ENCODE measurements at places on chromosomes 16 and 17.

DNA sequence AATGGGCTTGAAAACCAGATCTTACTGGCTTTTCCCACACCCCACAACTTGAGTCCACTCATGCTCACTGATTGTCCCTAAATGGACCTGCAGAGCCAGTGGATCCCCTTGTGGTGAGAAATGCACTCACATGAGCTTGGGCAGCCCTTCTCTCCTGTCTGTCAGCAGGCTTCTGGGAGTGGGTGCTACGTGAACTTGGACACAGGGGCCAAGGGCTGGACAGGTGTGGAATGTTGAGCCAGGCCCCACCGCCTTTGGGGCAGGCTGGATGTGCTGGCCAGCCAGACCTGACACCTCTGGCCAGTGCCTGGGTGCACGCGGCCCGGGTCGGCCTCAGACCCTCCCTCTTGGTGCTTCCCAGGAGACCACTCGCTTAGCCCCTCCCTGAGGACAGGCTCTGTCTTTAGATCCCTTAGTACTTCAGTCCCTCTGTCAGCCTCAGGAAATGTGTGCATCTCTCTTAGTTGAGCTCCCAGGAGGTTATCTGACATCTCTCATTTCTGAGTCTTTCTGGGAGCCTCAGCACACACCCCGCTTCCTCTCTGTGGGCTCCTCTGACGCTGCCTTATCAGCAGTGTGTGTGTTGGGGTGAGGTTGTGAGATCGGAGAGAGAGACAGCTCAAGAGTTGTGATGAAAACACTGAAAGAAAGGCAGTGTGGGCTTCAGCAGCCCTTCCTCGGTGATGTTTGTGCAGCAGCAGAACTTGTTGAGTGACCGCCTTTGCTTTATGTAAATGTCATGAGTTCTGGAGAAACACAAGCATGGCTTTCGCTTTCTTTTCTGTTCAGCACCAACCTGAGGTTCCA is 117.0 kb downstream of the RAB11FIP4 start:
- no peak for DNase-seq

DNA sequence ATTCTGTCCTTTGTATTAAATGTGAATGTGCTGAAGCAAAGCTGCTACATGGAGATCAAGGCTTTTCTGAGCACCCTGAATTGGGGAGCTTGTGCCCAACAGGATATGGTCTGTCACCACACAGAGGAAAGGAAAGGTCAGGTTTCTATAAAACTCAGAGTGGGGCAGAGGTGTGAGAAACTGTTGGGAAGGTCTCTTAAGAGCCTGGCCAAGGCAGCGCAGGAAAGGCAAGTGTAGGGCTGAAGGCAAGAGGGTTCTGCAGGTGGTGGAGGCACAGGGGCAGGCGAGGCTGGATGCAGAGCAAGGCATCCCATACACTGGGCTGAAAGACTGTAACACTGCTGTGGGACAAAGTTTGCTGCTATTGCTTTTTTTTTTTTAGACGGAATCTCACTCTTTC is 8.1 kb downstream of the COX6A2 start:
- no peak for DNase-seq

- DNase-seq, result no peak
Measured at GRCh38 chr16:72243621-72244020, 71.7 kb upstream of the PMFBP1 start.

GRCh38 chr17:32671896-32672295 is 185.1 kb downstream of the CDK5R1 start:
- no peak for DNase-seq

GRCh38 chr16:459761-460160 is 34.3 kb downstream of the RAB11FIP3 start:
- no peak for DNase-seq

GRCh38 chr17:81414756-81415516 is 19.7 kb downstream of the BAHCC1 start:
- DNase-seq, result no peak

- DNase-seq, result no peak
Measured at GRCh38 chr16:75279305-75279704, 27.9 kb upstream of the BCAR1 start.

GRCh38 chr16:86995456-86995855 is 321.7 kb downstream of the C16orf95 start:
- DNase-seq, result no peak

DNA sequence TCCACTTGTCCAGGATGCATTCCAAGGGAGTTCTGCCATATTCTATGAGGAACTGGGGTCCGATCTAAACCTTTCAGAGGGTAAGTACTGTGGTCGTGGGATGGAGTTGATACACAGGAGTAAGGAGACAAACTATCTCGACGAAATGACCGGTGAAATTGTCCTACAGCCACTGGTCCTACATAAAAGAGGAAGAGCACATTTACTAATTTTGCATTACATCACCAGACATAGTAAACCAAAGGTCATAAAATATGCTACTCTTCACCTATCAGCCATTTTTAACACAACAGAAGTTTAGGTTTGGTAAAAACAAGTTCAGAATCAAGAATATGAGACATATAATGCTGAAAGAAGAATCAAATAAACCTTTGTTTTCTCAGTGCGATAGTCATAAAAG is 8.1 kb downstream of the HSF5 start:
- no peak for DNase-seq

DNA sequence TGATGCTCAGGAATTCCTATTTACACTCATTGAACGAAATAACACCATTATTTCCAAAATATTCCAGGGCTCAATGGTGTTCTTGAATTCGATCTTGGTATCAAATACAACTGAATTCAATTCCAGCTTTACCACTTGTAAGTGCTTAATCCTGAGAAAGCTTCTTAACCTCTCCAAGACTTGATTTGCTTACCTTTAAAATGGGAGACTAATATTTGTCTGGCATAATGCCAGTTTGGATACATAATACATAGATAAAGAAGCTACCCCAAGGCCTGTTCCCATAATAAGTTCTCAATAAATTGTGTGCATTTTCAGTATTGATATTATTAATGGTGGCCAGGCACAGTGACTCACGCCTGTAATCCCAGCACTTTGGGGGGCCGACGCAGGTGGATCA is 368.9 kb upstream of the MAF start:
- DNase-seq, result no peak
